ENCODE measurements at places on chromosomes 3 and 15.

- no peak for DNase-seq
Observed at GRCh38 chr3:149605902-149606301, 51.9 kb downstream of the WWTR1 start.

- DNase-seq, result no peak
Observed at GRCh38 chr15:87228460-87228859, 1028.1 kb downstream of the NTRK3 start.

- DNase-seq, result no peak
Observed at GRCh38 chr3:106245400-106245799, 376.6 kb upstream of the CBLB start.

DNA sequence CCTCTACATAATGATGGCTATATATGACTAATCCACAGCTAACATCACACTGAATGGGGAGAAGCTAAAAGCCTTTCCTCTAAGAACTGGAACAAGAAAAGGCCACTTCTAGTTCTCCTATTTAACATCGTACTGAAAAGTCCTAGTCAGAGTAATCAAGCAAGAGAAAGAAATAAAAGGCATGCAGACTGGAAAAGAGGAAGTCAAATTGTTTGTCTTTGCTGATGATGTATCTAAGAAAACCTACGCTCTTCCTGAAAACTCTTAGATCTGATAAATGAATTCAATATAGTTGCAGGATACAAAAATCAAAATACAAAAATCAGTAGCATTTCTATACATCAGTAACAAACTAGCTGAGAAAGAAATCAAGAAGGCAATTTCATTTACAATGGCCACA is 116.9 kb downstream of the TP63 start:
- DNase-seq, result no peak

GRCh38 chr15:62866366-62866765 is 176.2 kb upstream of the TPM1 start:
- DNase-seq, result no peak

GRCh38 chr15:26620528-26621458 is 152.1 kb downstream of the GABRB3 start:
- DNase-seq, result no peak

DNA sequence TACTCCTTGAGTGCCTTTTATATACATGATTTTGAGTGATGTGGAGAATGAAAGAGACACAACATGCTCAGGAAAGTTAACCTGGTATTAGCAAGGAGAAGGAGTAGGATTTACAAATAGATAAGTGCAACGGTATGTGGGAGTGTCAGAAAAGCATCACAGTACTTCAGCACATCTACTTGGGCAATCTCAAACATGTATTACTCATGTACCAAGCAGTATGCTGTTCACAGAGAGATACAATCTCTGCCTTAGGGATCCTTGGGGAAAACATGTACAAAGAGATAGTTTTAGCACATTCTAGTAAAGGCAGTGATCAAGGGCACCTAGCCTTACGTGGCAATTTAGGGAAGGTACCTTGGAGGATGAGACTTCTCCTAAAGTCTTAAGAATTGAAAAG is 146.5 kb downstream of the FILIP1L start:
- no peak for DNase-seq

DNA sequence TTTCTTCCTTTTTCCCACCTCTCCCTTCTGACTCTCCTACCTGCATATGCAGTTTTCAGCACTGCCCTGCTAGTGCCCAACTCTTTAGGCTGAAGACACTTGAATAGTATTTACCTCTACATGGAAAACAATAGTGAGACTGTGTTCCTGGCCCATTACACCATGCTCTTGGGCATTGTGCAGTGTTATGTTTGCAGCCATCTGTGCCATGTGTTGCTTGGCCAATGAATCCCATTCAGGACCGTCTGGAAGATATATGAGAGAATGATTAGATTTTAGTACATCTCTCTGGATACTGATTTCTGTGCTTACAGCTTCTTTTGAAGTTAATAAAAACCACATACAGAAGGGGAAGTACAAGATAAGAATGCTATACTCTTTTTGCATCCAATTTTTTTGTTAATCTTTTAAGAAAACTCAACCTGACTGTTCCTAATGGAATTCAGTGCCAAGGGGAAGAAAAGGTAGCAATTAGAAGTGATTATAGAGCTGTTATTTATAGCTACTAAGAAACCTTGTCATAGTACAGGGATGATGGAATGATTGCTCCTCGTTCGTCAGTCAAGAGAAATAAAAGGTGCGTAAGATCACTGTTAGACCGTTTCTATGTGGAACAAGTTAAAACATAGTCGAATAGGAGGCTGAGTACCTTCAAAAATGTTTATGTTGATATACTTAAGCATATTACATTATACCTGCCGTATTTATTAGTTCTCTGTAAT is 58.9 kb downstream of the TMEM41A start:
- no peak for DNase-seq

GRCh38 chr3:48929358-48930035 is 10.9 kb downstream of the ARIH2 start:
- no peak for DNase-seq

DNA sequence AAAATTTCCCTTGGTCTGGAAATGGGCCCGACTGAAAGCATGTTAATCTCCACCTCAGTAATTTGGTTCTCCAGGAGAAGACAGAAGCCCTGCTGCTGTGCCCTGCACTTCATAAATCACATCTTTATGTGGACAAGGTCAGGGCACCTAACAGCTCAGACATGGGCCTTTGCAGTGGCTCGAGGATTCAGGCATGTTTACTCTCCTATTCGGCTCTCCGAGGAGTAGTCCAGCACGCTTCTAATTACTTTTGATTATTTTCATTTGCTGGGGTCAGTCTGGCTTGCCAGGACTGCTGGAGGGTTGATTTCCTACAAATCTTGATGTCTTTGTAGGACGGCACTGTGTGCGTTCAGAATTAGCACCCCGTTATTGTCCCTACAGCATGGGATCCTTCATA is 511.2 kb downstream of the MECOM start:
- DNase-seq, result no peak

DNA sequence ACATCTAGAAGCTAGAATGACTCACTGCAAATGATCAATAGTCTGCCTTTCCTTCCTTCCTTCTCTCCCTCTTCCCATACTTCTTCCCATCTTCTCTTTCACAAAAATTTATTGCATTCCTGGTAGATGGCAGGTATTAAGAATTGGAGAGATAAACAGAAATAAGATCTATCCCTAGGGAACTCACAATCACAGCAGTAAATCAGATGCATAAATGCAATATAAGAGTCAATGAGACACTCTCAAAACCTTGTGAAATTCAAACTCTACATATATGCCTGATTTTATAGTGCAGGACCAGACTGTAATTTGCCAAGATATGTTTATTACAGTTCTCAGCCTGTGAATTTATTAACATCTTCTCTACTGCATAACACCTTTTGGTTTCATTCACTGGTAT is 78.3 kb upstream of the ARL6 start:
- DNase-seq, result no peak

DNA sequence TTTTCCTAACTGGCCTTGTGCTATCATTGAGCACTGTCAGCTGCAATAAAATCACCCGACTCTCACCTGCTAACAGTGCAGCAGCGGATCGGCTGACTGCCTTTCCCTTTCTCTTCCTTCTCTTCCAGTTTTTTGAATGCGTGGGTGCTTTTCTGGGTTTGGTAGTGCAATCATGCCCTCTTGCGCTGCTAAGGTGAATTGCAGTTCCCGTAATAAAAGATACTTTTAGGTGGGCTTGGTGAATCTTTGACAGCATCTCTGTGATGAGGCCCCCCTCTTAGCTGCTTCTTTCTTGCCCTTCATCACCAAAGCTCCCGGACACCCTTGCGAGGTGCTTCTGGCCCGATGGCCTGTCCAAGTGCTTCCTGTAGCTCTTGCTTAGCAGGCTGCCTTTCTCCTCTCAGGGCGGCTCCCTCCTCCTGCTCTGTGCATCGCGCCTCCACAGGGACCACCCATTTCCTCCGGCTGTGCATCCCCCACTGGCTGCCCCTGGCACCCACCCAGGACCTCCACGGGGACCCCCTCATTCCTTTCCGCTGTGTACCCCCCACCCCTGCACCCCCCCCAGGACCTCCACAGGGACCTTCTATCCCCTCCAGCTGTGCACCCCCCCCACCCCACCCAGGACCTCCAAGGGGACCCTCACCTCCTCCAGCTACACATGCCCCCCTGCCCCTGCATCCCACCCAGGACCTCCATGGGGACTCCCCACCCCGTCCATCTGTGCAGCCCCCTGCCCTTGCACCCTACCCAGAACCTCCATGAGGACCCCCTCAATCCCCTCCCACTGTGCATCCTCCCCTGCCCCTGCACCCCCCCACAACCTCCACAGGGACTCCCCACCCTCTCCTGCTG is 50.8 kb upstream of the RPL32 start:
- DNase-seq, result peak; percentile 44

DNA sequence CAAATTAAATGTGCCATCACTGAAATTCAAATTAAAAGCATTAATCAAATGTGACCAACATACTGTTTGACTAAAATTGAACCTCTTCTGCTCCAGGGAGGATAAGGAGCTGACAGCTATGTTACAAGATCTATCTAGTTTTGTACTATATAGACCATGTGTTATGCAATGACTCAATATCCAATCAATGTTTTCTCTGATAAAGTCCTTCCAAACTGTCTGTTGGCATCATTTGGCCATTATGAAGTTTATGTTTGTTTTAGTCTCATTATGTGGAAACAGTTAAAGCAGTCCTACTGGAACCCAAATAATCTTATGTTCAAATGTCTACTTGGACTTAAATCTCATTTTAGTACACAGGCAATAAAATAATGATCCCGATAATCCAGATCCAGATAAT is 267.0 kb upstream of the THBS1 start:
- DNase-seq, result no peak

DNA sequence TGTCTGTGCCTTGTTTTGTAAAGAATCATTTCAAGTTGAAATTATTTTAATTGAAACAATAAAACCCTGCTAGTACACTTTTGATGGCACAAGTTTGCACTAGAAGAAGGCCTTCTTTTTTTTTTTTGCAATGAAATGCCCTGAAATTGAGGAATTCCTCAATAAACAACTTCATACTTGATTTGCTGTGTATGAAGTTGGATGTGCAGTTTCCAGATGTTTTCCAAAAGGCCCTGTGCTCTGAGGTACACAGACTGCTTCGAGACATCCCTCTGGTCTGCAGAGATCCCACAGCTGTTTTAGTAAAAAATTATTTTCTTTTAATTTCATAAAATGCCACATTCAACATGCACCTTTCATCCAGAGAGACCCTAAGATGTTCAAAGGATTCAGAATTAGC is 48.9 kb downstream of the HES1 start:
- no peak for DNase-seq

DNA sequence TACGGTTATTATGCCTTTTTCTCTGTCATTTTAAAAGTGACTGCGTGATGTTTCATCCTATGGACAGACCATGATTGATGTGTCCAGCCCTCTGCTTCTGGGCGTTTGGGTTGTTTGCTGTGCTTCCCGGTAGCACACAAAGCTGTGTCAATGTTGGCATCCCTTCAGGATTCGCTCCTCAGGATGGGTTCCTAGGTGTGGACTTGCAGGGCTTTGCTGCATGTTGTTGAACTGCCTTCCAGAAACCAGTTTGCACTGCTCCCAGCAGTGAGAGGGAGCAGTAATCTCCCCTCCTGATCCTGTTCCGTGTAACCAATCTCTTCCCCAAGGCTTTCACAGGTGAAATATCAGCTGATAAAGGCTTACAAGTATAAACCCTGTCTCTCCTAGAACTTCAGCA is 787 bp downstream of the TRPM1 start:
- no peak for DNase-seq

GRCh38 chr3:99651531-99651930 is 13.1 kb downstream of the COL8A1 start:
- DNase-seq, result no peak

DNA sequence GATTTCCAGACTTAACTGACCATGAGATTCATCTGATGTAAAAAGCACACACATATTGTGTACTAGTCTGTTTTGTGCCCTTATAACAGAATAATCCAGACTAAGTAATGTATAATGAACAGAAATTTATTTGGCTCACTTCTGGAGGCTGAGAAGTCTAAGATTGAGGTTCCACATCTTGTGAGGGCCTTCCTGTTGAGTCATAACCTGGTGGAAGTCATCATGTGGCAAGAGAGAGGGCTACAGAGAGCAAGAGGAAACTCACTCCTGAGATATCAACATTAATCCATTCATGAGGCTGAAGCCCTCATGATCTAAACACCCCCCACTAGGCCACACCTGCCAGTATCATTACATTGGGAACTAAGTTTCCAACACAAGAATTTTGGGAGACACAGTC is 977.6 kb downstream of the MCTP2 start:
- DNase-seq, result no peak

GRCh38 chr15:45441686-45442085 is 63.3 kb upstream of the GATM start:
- DNase-seq, result no peak

DNA sequence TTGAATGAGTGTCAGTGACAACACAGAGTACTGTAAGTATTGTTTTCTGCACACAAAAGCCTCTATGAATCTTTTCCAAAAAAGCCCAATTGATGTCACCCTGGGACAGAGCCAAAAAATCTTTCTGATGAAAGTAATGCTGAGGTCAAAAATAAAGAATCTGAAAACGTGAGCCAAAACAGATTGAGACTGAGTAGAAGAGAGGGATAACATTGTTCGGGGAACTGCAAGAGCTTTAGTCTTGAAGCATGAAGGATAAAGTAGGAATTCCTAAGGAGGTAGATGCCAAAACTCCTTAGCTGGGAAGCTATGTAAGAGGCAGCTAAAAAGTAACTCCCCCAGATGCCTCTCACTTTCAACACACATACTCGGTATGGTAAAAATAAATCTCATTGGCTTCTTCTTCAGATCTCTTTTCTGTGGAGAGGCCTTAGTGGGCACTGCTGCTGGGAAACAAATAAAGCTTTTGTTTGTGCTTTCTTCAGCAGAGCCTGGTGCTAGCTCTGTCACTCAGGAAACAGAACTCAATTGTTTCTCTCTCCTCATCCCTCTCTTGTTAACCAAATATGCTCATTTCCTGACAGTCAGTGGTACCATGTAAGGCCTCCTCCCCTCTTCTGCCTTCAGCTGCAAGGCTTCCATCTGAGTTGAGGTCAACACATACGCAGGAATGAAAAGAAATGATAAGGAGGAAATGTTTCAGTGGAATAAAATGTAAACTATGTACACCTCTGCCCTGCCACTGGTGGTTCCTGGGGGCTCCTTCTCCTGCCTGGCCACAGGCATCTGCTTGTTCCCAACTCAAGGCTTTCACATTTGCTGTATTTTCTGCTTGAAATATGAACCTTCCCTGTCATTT is 58.1 kb downstream of the CD200 start:
- no peak for DNase-seq

Data from GM18507 (cell line).